Substantia nigra (tissue), 51 donors: ENCODE measurements at places on chromosomes 11 and 22.

GRCh38 chr22:48432781-48433518 lies 1394.7 kb downstream of the BRD1 start:
- DNase-seq = no peak

GRCh38 chr11:79285756-79286155 lies 155.1 kb downstream of the TENM4 start:
- no peak for DNase-seq

DNA sequence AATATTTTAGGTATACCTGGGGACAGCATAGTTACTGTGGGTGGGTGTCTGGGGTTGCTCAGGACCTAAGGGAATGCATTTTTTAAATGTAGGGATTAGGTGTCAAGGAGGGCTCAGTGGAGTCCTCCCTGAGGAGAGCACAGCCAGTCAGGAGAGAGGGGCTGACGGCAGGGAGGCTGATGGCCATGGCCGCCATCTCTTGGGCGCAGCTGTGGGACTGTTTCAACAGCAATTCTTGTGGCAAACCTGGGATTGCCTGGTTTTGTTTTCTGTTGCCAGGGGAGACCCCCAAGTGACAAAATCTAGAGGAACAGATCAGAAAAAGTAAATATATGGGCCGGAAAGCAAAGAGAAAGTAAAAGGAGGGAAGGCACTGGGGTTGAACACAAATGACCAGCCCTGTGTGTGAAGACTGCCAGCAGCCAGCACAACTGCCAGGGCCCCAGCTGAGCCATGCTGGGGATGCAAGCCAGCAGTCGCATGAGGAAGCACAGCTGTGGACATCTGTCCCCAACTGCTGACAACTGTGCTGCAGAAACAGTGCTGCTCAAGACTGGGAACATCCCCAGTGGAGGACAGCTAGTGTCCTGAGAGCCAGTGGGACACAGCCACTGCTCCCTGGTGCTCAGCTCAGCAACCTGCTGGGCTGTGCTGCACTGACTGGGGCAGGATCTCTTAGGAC lies 10.5 kb downstream of the MIF start:
- DNase-seq = peak; percentile 73

DNA sequence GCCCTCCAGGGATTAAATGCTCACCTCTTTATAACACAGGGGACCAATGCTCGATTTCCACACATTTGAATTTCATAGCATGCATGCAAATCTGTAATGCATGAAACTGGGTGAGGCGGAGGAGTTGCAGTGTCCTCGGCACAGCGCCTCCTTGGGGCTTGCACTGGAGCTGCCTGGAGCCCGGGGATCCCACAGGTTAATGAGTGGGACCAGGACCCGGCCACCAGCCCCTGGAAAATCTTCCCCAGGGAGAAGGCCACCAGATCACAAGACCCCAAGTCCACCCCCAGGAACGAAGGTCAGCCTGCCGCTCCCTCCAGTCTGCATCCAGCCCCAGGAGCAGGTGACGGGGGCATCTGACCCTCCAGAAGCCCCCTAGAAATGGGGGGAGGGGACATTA lies 119.1 kb downstream of the MN1 start:
- no peak for DNase-seq

- DNase-seq = no peak
These were observed 22.6 kb upstream of the IRAG1 start for GRCh38 chr11:10716122-10716521.

GRCh38 chr11:85854212-85854556 lies 999 bp upstream of the CCDC83 start:
- no peak for DNase-seq
